ENCODE measurements at places on chromosomes 6 and 20.

DNA sequence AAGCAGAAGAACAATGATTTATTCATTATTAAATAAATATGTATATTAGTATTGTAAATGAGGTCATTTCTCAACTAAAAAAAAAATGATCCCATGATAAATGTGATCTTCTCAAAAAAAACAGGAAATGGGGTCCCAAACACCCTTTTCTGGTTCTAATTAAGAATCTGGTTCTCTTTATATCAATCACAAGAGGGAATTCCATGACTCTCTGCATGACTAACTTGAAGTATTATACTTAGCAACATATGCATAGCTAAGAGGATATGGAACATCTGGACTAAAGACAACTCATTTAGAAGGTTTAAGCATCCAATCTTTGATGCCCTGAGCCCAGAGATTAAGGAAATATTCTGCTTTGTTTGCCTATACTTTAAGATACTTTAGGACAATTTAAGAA lies 89.7 kb upstream of the EMILIN3 start:
- DNase-seq: no peak

DNA sequence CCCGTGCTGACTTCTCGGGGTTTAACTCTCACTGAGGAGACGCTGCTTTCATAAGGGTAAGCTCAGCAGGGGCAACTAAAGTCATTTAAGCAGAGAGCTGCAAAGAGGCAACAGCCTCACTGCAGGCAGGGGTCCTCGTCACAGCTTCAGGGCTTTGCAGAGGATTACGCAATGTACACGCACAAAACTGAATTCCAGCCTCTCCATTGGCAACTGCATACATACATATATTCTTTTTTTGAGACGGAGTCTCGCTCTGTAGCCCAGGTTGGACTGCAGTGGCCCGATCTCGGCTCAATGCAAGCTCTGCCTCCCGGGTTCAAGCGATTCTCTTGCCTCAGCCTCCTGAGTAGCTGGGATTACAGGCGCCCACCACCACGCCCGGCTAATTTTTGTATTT lies 2.4 kb downstream of the GMEB2 start:
- no peak for DNase-seq

DNA sequence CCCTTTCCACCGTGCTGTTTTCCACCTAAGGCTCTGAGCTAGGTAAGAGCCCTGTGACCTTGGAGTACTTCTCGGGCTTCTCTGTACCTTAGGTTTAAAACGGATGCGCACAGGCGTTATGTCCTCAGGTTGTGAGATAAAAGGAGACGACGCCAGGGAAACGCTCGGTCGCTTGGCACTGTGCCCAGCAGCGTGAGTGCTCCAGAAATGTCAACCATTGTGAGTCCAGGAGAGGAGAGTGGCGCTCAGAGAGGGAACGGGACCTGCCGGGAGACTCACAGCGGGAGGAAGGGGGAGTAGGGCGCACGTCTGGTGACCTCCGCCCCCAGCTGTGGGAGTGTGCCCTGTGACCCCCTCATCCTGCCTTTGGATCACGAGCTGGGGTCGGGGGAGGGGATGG lies 33.8 kb upstream of the SCRT2 start:
- DNase-seq: no peak

GRCh38 chr6:117496383-117496990 lies 14.0 kb downstream of the DCBLD1 start:
- no peak for DNase-seq

DNA sequence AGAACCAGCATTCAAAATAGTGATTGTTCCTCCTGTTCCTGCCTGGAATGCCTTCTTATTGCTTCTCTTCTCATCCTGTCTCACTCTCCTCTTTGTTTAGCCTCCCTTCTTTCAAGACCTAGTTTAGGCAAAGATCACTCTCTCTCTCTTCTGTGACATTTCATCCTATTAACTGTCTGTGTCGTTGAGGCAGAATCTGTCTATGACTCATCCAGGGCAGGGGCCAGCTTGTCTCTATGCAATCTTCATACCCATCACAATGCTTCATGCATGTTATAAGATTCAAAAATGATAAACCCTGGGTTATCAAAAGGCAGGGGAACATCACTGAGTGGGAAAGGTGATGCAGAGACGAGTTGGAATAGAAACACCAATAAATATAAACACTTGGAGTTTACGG lies 32.2 kb upstream of the FOXA2 start:
- no peak for DNase-seq

DNA sequence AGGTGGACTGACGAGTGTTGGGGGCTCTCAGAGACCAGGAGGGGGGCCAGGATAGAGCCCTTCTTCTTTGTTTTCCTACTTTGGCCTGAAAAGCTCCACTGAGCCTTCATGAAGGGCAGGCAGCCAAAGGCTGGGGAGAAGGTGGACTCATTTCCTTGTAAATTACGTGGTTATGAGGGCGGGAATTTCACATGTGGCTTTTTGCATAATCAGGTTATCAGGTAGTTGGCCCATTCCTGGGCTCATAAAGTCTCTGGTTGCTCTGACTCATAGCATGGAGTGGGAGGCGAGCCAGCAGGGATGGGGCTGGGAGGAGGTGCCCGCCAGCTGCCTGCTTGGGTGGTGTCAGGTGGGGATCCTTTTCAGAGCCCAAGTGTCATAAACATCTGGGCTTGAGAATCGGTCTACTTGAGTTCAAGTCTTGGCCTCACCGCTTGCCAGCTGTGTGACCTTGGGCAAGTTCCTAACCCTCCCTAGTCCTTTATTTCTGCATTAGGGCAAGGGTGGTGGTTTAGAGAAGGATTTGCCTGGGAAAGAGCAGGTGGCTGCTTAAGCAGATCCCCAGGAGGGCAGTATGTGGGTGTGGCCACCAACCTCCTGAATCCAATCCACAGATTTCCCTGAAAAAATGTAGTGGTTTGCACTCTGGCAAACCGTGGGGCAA lies 26.5 kb upstream of the RNF24 start:
- DNase-seq: no peak

DNA sequence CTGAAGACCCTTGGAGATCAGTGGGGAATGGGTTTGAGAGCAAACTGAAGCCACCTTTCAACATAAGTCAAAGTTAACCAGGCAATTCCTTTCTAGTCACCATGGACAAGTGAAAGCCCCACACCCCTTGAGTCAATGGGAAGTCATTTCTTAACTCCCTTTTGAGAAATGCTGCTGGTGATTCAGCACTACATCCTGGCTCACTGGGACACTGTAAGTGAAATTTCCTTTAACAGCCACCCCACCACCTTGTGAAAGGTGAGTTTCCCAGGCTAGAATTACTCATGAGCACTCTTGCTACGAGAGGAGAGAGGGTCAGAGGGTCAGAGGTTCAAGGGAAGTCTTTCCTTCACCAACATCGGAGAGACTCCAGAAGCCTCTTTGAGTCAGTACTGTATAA lies 93.3 kb upstream of the MARCKS start:
- no peak for DNase-seq

DNA sequence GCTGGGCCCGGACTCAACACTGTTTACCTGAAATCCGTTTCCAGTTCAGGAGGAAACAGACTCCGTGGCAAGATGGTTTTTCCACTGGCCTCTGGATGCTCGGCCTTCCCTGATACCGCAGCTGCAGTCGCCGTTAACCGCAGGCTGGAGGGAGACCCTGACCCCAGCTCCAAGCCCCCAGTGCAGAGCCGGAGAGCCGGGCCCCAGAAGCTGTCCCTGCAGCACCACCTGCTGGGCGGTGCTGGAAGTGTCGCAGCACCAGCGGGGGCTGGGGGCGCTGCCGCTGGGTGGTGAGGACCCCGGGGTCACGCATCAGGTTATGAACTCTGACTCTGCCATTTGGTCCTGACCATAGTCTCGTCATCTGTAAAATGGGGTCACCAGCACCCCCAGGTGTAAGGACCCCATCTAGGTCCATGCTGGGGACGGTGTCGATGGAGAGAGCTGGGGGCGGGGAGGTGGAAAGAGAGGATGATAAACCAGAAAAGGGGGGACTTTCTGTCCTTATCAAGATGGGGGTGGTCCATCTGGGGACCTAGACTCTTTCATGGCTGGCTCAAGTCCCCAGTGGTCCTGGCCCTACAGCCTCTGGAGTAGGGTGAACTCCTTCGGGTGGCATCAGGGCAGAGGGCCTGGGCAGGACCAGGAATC lies 20.8 kb upstream of the CHRNA4 start:
- peak; percentile 11 for DNase-seq

- DNase-seq: no peak
Observed at GRCh38 chr20:19070026-19070425, 142.4 kb upstream of the SLC24A3 start.

DNA sequence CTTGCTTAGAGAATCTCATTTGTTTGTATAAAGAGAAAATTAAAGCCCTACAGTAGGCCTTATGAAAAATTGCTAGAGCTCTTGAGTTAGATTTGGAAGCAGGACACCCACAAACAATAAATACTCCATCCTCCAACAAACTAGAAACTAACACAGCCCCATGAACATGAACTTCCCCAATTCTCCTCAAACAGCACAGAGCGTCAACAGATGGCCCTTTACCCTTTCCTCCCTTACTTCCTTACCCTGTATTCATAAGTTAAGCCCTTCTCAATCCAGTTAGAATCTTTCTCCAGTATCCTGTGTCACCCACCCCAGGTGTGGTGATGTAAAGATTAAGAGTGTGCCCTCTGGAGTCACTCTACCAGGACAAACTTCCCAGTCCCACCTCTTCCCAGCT lies 113.7 kb downstream of the UNC5CL start:
- DNase-seq: no peak

DNA sequence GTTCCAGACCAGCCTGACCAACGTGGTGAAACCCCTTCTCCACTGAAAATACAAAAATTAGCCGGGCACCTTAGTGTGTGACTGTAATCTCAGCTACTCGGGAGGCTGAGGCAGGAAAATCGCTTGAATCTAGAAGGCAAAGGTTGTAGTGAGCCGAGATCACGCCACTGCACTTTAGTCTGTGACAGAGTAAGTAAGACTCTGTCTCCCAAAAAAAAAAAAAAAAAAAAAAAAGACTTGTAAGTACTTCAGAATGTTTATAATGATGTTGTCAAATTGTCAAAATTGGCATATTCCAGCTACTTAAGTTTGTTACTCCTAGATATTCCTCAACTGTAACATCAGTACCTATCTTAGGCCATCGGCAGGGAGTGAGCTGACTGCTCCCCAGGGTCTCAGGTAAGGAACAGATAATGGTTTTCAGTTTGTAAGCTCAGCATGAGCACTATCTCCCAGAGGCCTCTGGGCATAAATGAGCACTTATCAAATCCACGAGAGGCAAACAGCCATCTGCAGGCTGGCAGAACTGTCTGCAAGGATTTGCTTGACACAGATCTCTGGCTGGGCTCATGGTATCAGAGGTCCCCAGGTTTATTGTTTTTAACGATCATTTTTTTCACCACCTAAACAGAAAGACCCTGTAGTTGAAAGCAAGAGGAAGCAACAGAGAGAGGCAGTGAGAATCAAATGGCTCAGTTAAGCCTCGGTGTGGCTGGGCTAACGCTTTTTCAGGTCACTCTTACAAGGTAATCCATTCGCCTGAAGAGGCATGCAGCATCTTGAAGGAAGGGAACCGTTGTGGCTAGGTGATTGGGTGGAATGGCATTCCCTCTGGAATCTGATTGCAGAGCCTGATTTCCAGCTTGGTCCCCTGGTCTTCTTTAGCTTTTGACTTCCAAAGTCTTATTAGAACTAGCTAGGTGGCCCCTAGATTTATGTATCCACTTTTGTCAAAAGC lies 115.9 kb downstream of the LY86 start:
- DNase-seq: no peak

GRCh38 chr6:33201147-33201545 lies 479 bp downstream of the SLC39A7 start:
- no peak for DNase-seq

DNA sequence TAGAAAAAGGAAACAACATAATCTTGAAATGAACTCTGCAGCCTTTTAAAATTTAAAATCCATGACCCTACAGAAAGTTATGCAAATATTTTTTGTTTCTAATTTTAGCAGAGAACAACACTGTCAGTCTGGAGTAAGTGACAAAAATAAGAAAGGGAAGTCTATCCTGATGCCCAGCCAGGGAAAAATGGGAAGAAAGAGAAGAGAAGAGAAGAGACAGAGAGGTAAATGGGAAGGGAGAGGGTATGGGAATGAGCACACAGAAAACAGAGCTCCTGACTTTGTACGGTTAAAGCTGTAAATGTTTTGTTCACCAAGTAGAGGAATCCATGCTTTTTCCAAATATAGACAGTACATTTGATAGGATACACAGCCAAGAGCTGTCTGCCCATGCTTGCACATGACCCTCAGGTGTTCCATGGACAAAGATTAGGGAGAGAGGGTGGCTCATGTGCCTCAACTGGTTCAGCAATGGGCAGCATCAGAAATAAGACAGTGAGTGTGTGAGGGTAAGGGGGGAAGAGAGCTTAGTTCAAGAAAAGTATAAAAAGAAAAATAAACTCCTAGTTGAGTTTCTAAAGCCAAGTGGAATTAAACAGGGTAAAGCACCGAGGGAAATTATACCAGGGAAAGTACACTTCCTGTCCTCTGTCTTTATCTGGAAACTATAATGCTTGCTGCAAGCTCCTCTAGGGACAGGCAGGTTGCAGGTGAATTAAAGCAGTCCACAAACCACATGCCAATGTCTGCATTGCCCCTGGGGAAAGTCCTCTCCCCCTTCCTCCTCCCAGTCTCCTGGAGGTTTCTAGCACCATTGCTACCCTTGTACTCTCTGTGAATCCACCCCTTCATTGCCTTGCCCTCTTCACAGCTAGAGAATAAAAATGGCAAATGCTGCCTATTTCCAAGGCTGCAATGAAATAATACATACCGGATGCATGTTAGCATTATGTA lies 30.0 kb downstream of the MAP3K5 start:
- DNase-seq: no peak

DNA sequence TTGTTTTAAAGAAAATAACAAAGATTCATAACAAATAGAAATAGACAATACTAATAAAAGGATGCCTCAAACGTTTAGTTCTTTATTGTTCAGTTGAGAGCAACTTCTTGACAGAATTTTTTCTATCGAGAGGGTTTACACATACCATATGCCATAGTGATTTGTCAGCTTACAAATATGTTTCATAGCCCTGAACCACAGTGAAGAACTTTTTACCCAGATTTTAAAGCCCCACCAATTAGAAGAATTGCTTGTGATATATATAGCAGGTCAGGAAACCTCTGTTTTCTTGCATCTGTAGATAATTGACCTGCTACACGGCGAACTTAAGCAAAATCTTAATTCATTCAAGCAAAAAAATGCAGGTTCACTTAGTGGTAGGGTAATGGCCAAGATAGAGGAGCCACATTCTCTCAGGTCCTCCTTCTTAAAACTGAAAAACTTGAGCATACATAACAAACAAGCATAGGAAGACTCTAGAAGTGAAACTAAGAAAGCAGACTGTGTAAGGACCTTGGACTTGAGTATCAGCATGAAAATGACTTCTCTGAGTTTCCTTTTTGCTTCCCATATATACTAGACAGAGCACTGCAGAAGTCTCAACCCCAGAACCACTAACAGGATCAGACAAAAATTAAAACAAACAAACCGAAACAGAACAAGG lies 39.5 kb downstream of the CRISP1 start:
- no peak for DNase-seq

DNA sequence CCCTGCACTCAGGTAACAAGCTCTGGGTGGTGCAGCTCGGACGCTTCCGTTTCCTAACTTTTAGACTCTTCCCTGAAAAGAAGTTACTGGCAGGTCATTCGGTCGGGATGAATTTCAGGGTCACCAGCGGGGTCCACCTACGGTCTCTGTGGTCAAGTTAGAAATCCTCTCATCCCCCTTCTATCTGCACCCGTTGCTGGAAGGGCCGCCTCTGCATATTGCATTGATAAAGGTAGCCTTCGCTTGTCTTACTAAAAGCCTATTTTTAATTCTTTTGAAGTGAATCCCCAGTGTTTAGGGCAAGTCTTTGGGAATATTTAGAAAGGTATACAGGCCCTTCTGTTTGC lies 47.3 kb downstream of the LRRN4 start:
- DNase-seq: no peak
